GM23248 (cell line): ENCODE measurements at places on chromosomes 11 and 22. TPM values are rescaled to one million over a fixed set of nuclear protein-coding genes. Genes with fewer than 3 reads are reported as not detected.

Gene CABP7
- 0.08 TPM in 1 of 2 replicates, not detected in the other for polyA plus RNA-seq

Gene OR52I1
- not detected in 2 replicates for polyA plus RNA-seq

Gene SCUBE1
- not detected in 2 replicates for polyA plus RNA-seq

Gene OR5M3
- not detected in 2 replicates for polyA plus RNA-seq

Gene GALNT18
- polyA plus RNA-seq, result 3.9 and 4.1 TPM in 2 replicates
